ENCODE measurements at places on chromosomes 3 and 15.

GRCh38 chr3:159733194-159733860 is 255.3 kb upstream of the IL12A start:
- DNase-seq, result no peak

DNA sequence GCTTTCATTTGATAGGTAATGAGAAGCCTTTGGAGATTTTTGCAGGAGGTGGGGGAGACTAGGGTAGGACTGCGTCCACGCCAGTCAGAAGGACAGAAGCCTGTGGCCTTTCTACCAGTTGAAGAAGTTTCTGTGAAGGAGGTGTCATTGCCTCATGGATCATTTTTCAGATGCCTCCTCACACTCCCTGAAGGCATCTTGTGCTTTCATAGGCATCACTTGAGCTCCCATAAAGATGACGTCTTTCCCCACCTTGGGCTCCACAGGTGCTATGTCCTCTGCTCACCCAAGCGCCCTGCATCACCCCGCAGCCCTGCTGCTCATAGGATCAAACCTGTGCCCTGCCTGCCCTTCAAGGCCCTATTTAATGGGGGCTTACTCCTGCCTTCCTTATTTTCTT is 7.5 kb upstream of the ITGA11 start:
- no peak for DNase-seq

DNA sequence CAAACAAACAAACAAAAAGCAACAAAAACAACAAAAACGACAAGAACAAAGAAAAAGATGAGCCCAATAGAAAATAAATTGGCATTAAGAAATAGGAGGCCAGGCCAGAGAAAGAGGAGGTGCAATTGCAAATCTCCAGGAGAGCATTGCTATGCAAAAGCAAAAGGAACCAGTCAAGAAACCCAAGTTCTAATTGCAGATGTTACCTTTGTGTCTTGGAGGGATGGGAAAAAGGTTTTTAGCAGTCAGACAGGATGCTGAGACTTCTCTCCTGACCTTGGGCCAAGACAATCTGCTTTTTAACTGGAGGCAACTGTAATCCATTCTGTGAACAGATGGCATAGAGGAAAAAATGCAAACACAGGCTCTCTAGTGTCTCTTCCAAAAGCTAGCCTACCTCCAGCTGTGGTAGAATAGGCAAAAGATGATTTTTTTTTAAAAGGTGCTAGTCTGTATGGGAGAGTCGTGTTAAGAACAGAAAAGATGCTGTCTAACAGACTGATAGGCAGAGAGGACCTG is 56.4 kb downstream of the LSAMP start:
- no peak for DNase-seq

- DNase-seq, result no peak
These were observed 5.1 kb downstream of the FAM43A start for GRCh38 chr3:194690501-194691372.

- DNase-seq, result no peak
These were observed 13.9 kb upstream of the VGLL3 start for GRCh38 chr3:87004883-87005282.

- DNase-seq, result no peak
These were observed 22.8 kb upstream of the TM2D3 start for GRCh38 chr15:101675015-101675414.

DNA sequence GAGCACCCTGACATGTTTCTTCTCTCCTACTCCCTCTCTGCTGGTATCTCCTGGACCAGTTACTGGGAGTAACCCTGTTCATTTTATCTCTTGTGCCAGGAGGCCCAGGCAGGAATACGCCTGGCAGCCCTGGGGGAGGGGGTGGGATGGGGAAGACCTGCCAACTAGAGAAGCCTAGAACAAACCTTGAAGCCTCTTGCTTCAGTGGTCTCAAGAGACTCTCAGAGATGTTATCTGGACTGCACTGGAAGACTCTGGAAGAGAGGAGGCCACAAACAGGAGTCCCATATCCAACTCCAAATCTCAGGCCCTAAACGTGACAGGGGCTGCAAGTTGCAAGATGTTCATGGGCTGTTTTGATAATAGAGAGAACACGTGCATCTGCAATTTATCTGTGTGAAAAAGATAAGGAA is at the start of gene EPB42:
TSS of gene EPB42 (minus strand) at position 28 of the 413 bp plus-strand sequence. CDS start 193 bp downstream, outside the sequence.
- DNase-seq, result no peak

GRCh38 chr15:23629234-23629805 is 18.3 kb downstream of the MAGEL2 start:
- no peak for DNase-seq

DNA sequence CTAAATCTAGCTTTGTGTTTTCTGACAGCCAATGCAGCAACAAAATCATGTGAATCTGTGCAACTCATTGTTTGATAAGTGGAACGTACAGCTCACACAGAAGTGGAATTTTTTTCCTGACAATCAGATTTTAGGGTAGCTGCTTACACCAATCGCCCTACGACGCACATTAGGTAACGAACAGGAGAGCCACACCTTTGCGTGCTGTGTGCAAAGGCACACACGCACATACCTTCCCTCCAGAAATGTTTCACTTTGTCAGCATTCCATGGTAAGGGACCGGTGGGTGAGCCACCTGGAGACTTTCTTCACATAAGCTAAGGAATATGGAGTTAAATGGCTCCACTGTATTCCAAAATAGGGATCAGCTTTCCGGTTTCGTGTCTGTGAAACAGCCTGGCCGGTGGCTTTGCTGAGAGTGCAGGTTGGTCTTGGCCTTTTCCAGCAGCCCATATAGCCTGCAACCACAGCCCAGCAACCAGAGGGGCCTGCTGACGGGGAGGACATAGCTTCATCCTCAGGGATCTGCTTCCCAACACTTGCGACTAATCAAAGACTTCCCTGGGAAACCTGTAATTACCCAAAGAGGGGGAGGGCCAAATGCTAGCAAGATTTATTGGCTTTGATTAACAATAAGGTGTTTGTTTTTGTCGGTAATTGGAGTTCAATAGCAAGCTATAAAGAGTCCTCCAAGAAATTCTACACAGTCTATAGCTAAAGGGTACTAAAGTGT is 145.3 kb downstream of the ADAMTS17 start:
- DNase-seq, result no peak

DNA sequence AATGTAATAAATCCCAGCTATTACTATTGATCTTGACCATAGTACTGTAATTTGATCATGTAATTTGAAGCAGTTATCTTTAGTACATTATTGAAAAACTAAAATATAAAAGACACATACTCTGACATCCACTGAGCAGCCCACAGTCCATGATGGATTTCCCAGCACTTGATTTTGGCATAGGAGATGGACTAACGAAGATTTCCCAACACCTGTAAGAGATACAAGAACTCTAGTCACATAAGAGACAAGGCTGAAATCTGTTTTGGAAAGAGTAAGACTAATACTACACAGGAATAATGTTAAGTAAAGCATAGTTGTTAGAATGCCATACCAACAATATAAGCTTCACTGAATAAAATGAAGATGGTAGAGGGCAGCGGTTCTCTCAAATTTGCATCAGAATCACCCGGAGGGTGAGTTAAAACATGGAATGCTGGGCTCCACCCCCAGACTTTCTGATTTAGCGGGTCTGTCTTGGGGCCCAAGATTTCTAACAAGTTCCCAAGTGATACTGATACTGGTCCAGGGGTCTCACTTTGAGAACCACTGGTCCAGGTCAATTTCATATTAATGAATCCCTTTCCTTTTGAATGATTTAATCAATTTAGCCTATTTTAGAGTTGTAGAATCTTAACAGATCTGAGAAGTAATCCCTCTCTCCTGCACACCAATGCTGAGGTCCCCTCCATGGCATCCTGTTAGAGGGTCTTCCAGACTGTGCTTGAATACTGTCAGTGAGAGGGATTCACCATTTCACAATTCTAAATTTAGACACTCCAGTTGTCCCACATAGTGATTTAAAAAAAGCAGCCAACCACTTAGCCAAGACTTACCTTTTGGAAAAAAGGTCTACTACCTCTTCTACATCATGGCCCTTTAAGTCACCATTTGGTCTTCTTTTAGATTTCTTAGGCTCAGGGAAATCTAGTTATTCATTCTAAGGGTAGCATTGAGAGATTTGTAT is 11.5 kb downstream of the RABL3 start:
- no peak for DNase-seq

- no peak for DNase-seq
These were observed at the start of gene B3GALNT1 for GRCh38 chr3:161104561-161105551. Gene B3GALNT1 (minus strand): TSS chr3:161105349. CDS start chr3:161086754, 18,595 bp downstream.

DNA sequence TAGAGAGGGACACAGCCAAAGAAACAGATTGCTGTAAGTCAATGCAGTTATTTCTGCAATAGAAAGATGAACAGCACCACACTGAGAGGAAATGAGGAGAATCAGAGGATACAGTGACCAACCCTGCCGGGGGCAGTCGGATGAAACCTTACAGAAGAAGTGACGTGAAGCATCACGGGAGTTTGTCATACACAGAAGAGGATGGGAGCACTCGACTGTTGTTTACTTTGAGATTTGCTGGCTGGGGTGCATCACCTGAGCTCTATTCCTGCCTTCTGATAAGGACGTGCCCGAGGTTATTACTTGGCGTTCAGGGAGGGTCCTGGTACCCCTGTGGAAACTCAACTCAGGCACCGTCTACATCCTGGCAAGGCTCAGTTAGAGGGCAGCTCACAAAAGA is 45.4 kb downstream of the MAGEF1 start:
- no peak for DNase-seq

DNA sequence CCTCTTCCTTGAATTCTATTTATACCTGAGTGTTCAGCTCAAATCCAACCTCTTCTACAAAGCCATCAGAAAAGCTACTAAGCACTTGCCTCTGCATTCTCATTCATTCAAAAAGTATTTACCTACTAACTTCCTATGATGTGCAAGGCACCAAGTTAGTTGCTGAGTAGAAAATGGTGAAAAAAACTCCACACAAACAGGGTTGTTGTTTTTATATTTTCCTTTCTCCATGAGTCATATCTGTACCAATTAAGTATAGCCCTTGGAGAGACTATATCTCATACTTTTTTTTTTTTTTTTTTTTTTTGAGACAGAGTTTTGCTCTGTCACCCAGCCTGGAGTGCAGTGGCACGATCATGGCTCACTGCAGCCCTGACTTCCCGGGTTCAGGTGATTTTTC is 67.7 kb downstream of the IGF2BP2 start:
- no peak for DNase-seq

DNA sequence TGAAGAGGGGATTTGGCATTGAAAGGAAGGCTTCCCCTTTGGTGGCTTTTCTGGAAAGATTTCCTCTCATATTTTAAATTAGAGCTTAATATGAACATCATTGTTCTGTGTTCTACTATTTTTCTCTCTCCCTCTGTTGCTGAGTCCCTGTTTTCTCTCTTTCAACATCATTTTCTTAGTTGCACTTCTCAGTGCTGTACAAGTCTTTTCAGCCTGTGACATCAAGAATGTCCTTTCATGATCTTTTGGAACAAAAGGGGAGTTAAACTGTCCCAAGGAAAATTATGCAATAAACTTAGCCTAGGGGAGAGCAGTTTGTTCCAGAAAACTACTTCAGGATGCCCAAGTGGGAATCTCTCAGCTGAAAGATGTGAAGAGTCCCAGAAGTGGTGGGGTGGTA is 325.1 kb downstream of the IL20RB start:
- no peak for DNase-seq

- DNase-seq, result no peak
These were observed 216.8 kb downstream of the ADAMTS17 start for GRCh38 chr15:100124936-100125335.

- no peak for DNase-seq
These were observed 3.2 kb downstream of the GPR171 start for GRCh38 chr3:151199554-151200438.

DNA sequence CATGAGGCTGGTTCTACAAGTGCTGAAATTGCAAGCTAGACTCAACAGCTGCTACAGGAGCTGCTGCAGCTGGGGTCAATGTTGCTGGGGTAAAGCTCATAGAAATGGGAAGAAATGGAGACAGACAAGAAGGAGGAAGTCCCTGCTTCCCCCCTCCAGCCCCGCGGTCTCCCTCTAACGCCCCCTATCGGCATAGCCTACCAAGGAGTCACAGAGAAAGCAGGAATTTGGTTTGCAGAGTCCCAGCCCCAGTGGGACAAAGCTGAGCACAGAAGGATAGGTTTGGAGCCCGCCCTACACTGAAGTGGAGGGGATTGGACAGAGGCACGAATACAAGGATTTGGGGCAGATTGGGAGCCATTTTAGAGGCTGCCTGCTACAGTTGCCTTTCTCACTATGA is 176.9 kb upstream of the ANKRD28 start:
- DNase-seq, result no peak

- no peak for DNase-seq
These were observed 258.8 kb upstream of the PDZRN3 start for GRCh38 chr3:73883497-73883896.

Measured in stimulated activated CD8-positive, alpha-beta memory T cell treated with anti-CD3 and anti-CD28 coated beads, Interleukin-2, amount 100 ng/mL, for 1 hour (primary cell).